ENCODE measurements at places on chromosomes 3 and 15.

GRCh38 chr15:77584201-77584600, 48.5 kb downstream of the LINGO1 start:
- no peak for DNase-seq

GRCh38 chr3:185528532-185528931, 23.9 kb downstream of the LIPH start:
- no peak for DNase-seq

DNA sequence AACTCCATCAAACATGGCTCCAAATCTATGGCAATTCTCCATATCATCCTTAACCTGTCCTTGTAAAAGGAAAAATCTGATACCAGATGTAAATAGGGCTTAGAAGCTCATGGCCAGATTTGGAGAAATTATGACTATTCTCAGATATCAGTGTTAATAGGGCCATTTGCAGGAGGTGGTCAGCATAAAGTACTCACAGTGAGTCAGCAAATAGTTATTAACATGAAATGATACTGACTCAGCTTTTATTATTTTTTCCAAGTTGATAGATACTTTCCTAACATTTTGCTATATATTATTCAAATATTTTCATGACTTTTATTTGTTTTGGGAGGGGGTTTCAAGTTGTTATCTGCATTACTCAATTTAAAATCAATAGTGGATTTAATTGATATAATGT, 255.8 kb downstream of the MFSD1 start:
- DNase-seq, result no peak

- DNase-seq, result no peak
Observed at GRCh38 chr3:163548015-163548414, 1530.3 kb downstream of the SI start.

DNA sequence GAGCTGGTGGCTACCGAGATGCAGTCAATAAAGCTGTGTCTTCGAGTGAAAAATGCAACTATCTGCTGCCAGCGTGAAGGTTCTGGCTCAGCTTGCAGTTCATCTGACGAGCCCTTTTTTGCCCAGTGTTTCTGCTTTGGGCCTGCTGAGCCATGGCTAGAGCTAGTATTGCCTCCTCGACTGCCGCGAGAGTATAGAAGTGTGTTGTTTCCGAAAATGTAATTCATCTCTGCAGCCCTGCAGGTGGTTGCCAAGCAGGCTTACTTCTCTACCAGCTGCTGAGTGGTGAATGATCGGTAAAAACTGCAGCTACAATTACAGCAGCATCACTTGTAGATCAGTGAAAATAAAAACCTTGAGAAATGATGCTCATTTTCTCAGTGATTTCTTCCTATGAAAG, 114.8 kb downstream of the DLG1 start:
- no peak for DNase-seq

DNA sequence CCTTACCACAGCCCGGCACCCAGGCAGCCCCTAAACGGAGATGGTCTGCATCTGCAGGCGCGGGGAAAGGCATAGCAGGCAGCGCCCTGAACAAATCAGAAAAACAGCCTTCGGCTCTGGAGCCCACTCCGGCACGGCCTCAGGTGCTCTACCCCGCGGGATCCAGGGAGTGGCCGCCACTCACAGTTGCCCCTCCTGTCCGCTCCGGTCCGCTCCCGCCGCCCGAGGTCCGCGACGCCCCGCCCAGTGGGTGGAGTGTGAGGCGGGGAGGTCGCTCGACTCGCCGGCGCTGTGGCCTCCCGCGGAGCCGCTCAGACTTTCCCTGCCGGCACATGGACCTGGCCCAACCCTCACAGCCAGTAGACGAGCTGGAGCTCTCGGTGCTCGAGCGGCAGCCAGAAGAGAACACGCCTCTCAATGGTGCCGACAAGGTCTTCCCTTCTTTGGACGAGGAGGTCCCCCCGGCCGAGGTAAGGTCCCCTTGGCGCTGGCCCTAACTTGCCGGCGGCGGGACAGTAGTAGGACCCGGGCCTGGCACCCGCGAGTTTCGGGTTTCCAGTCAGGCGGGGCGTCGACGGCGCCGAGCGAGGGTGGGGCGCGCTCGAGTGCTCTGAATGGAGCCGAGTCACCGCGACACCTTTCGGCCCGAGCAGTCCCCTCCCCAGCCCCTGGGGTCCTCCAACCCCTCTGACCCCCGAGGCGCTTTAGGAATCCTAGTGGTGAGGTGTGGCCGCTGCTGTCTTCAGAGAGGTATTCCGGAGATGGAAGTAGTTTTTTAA, at the start of gene C3orf52:
Gene C3orf52, plus strand, starts transcription at position 314 of the 779 bp plus-strand sequence. Its CDS starts 19 bp downstream, at position 333.
- peak; percentile 74 for DNase-seq

DNA sequence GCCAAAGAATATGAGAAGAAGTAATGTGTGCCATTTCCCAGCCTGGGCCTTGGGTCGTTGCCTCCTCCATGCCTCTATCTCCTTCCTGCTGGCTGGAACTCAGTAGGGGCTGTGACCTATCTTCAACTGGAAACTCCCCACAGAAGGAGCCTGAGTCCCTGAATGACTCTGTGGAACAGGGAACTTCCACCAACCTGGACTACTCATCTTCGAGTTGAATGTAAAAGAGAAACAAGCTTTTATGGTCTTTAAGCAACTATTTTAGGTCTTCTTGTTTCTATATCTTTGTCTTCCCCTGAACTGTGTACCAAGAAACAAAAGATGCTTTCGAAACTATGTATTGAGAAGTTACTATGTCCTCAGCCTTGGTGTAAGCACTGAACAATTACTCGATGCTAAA, 355.3 kb upstream of the NR2F2 start:
- DNase-seq, result no peak

GRCh38 chr3:168570404-168571155, 474.9 kb upstream of the GOLIM4 start:
- DNase-seq, result no peak

All from muscle of back (tissue), 13 donors.